ENCODE measurements at places on chromosomes 3 and 15. TPM values are rescaled to one million over a fixed set of nuclear protein-coding genes. Genes with fewer than 3 reads are reported as not detected.

Gene TRPM1
- not detected for total RNA-seq

GRCh38 chr3:119562307-119562961 is 3.0 kb upstream of the CD80 start:
- DNase-seq, result no peak

DNA sequence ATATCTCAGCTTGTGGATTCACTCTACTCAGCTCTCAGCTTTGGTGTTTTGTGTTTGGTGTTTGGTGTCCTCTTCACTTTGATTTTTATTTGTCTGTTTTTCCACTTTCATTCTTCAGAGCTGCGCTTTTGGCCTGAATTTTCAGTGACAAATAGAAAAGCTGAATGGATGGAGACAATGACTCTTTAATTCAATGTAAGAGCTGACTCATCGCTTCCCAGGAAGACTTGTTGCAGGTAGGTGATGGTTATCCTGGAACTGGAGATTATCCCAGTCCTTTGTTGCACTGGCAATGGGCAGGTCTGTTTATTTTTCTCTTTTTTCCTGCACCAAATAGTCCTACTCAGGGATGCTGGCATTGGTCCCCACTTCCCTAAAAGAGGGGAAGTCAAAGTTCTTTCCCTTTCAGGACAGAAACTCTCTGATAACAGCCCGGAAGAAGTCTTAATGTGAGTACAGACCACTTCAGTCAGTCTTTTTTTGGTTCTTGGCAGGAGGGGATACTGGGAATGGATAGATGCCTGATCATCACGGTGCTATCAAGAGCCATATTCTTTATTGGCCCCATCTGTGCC is 12.4 kb upstream of the AEN start:
- no peak for DNase-seq

GRCh38 chr3:179933080-179933479 is 103.7 kb downstream of the PEX5L start:
- DNase-seq, result no peak

Gene FBXO40
- not detected for total RNA-seq

GRCh38 chr3:107848351-107848915 is 242.4 kb downstream of the CD47 start:
- DNase-seq, result no peak

DNA sequence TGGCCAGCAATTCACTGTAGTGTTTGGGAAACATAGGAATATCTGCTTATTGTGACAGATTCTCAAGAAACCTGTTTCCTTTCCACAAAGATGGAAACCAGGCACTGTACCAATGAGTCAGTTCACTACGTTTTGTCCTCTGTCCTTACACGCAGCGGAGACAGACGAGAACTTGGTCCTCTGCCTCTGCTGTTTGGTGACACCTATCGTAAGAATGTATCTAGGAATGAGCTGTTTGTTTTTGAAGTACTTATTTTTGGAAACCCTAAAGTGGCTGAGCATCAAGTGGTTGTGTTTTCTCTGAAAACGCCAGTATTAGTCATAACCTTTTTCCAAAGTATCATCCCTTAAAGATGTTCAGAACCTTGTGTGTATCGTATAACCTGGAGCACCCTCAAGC is 93.0 kb downstream of the PGPEP1L start:
- DNase-seq, result no peak

- DNase-seq, result no peak
Measured at GRCh38 chr3:66856533-66856932, 141.6 kb upstream of the KBTBD8 start.

Gene THSD4
- total RNA-seq, result 5.7 TPM

Gene ARHGEF3
- 11.1 TPM for total RNA-seq

Gene KIF15
- 16.2 TPM for total RNA-seq

DNA sequence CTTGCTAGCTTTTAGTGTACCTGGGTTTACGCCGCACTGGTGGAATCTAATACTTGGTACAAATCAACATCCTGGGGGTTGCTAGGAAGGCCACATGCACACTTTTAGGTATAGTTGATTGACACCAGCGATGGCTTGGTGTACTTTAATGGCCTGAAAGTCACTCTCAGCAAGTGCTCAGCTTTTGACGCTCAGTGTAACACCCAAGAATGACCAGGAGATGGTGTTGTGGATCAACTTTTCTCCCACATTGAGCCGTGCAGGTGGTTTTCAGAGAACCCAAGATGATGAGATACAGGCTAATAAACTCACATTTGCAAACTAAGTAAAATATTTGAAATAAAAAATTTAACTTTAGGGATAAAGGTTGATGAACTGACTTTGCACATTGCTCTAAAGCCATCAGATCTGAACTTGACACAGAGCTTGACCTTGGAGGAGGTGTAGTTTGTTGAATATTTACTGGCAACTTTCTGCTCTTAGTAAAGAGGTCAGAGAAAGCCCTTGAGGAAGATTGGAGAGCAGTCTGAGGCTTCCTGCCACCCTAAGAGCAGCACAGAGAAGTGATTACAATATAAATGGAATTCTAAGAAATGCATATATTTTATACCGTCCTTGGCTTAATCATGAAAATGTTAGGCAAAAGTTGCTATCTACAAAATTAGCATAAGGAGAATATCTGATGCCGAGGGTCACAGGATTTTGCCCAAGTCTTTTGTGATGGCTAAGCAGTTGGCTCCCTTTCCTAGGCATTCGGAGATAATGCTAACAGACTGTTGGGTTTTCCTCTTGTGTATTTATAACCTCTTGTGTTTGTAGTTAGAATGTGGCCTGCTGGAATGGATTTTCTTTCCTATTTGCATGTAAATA is 143.4 kb upstream of the RASGRP1 start:
- DNase-seq, result peak; percentile 79

- no peak for DNase-seq
Measured at GRCh38 chr3:110420158-110420641, 651.4 kb upstream of the NECTIN3 start.

Gene NLGN1
- total RNA-seq, result 3.4 TPM

DNA sequence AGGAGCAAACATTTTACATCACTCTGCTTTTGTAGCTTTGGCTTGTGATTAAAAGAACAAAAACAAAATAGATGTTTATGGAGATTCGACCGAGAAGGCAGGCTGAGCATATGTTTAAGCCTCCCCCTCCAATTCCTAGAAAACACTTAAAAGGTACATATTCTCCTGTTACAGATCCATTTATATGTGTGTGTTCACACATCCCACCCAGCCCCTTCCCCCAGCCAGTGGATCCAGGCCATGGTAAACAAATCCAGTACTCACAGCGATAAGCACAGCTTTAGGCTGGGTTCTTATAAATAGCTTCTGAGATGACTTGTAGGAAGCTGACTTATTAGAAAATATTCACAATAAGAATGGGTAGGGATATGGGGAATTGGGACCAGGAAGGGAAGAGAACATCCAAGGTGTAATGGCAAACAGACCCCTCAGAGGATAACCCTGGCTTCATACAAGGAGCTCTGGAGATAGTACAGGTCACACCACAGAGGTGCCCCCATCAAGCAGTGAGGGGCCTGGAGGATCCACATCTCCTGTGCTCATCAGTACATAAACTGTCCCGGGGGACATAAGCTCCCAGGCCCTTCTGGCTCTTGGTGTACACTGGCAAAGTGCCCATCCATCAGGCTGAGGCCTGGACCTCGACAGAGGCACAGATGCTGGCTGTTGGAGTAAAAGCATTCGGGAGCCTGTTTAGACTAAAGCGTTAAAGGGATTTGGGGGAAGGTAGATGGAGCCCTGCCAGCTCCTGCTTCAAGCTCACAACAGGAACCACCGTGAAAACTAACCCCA is 70.0 kb upstream of the UBE2E1 start:
- DNase-seq, result peak; percentile 54

- no peak for DNase-seq
Measured at GRCh38 chr3:5840056-5840455, 652.5 kb downstream of the EDEM1 start.

Gene FYCO1
- 14.4 TPM for total RNA-seq

DNA sequence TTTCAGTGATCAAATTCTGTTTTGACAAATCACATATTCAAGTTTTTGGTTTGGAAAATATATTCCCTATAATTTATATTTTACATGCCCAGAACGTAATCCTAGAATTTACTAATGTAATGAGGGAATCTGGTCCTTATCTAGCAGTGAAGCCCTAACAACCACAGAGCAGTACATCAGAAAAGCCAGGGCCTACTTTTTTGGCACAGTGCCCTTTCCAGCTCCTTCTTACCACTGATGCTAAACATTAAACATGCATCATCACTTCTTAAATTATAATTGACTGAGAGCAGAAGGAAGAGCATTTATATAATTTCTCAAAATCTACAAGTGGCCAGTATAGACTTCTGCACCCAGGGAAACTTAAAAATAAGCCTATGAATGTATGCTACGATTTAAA is 66.7 kb downstream of the FBXL22 start:
- no peak for DNase-seq

Gene WDR93
- total RNA-seq, result 0.36 TPM

- DNase-seq, result no peak
Measured at GRCh38 chr15:57580428-57580827, 11.3 kb upstream of the MYZAP start.

Gene MORC1
- not detected for total RNA-seq

DNA sequence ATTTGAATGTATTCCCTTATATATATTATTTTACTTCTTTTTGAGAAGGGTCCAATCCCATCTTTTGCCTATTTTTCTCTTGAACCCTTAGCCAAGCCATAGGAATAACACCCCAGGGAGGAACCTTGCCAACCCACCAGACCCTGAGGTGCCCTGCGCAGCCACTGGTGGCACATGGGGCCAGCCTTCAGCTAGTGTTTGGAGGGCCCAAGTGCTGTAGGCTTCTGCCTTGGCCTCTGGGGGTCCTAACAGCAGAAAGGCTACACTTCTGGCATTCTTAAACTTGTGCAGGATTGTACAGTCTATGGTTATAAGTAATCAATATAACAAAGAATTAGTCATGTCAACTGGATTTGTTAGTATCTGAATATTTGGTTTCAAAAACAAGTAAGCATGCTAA is 34.5 kb downstream of the RUVBL1 start:
- DNase-seq, result no peak

GRCh38 chr15:89400782-89401545 is 66.3 kb upstream of the POLG start:
- no peak for DNase-seq

Gene HTR3E
- not detected for total RNA-seq

- DNase-seq, result no peak
Measured at GRCh38 chr3:13556917-13557316, 8.0 kb downstream of the FBLN2 start.

Gene ALPK3
- 94.1 TPM for total RNA-seq

- no peak for DNase-seq
Measured at GRCh38 chr15:48040166-48040817, 80.5 kb upstream of the SLC24A5 start.

- no peak for DNase-seq
Measured at GRCh38 chr3:147940405-147941193, 531.4 kb downstream of the ZIC1 start.

- no peak for DNase-seq
Measured at GRCh38 chr3:134649106-134649705, 1.6 kb downstream of the KY start.

DNA sequence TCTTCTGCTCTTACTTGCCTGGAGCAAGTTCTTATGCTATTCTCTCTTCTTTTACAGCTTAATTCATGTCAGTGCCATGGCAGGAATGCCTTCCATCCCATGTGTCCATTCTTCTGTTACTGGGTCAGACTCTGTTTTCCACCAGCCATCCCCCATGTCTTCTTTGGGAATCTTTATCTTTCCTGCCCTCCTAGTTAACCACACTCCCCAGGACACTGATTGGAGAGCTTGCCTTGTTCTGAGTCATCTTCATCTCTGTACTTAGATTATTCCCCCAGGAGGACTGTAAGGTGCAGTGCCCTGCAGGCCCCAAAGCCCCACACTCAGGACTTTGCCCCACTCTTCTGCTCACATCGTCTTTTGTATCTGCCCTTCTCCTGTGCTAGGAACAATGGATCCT is 3.6 kb downstream of the ABHD17C start:
- DNase-seq, result no peak

Gene PCOLCE2
- 17.0 TPM for total RNA-seq

DNA sequence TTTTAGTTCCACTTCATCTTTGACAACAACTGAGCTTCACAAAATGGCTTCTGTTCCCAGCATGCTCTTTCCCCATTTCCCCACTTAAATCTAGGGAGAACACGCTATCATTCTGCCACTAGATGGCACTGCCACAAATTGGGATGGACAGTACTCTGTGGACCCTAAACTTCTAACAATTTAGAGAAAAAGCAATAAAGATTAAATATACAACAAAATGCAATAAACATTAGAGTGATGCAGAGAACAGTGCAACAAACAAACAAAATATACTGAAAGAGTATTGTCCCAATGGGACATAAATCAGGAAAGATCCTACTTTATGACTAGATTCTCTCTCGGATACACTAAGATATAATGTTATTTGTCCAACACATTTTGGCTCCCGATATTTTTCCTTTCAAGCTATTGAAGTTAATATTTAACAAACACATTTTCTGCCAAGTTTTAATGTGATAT is 169.7 kb upstream of the TMCO5A start:
- peak; percentile 64 for DNase-seq

Gene CLEC3B
- not detected for total RNA-seq

Gene LDHAL6B
- total RNA-seq, result not detected

GRCh38 chr3:155391551-155391958 is 98.1 kb upstream of the STRIT1 start:
- no peak for DNase-seq

Gene SI
- total RNA-seq, result not detected

- DNase-seq, result peak; percentile 83
Measured at GRCh38 chr3:10400050-10400748, 79.3 kb upstream of the SEC13 start.

Gene PRR20G
- total RNA-seq, result not detected

Gene ZKSCAN7
- 15.5 TPM for total RNA-seq

GRCh38 chr3:106327696-106328025 is 458.8 kb upstream of the CBLB start:
- DNase-seq, result no peak

Gene GNAT1
- not detected for total RNA-seq

Gene SLC22A13
- 0.33 TPM for total RNA-seq

GRCh38 chr3:30742796-30743619 is 136.6 kb downstream of the TGFBR2 start:
- no peak for DNase-seq

DNA sequence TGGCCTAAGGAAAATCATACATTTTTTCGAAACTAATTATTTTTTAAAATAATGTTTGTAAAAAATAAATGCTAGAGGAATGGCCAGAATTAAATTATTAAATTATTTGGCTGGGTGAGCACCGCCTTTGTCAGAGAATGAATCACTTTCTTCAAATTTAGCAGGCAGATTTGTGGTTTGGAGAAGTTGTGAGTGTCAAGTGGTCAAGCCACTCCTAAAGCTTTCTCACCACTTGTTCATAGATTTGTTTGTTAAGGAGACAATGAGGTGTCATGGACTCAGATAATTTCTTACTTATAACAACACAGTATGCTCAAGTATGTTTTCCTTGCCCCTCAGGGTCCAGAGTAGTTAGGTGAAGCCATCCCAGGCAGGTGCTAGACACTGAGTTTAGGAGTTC is 196.2 kb downstream of the TUSC7 start:
- peak; percentile 47 for DNase-seq

Gene SPINK8
- total RNA-seq, result not detected

Gene LSAMP
- 6.7 TPM for total RNA-seq
